Stimulated activated CD8-positive, alpha-beta memory T cell treated with anti-CD3 and anti-CD28 coated beads, Interleukin-7, amount 100 ng/mL, for 24 hours (primary cell): ENCODE measurements at places on chromosomes 16 and 17.

DNA sequence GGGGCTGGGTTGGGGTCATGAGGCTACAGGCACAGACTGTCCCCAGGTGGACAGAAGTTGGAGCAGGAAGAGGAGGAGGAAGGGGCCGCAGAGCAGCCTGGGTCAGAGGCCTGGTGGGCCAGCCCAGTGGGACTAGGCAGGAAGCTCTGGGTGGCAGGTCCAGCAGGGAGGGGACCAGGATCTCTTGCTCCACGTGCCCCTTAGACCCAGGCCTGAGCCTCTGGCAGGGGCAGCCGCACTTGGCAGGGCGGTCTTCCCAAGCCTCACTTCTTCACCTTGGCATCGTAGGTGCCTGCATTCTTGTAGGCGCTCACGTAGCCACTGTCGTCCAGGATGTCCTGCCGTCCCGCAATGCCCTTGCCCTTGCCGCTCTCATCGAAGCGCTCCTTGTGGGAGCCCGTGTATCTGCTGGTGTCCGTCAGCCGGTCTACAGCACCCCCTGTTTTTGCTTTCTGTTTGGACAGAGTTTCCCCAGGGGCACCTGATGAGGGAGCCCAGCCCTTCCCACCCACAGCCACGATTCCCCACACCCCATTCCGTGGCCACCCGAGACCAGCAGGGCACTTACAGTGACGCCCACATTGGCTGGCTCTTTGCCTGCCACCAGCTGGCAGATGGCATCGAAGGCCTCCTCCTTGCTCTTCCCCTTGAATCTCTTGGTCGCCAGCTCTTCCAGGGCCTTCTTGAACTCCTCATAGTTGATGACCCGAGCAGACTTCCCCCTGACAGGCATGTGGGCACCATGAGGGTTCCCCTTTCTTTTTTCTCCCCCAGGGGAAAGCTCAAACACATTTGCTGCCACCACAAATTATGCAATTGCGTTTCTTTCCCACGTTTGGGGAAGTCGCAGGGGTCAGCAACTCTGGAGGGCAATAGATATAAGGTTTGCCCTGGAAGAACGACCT is 3.1 kb downstream of the TPPP3 start:
- DNase-seq: no peak

DNA sequence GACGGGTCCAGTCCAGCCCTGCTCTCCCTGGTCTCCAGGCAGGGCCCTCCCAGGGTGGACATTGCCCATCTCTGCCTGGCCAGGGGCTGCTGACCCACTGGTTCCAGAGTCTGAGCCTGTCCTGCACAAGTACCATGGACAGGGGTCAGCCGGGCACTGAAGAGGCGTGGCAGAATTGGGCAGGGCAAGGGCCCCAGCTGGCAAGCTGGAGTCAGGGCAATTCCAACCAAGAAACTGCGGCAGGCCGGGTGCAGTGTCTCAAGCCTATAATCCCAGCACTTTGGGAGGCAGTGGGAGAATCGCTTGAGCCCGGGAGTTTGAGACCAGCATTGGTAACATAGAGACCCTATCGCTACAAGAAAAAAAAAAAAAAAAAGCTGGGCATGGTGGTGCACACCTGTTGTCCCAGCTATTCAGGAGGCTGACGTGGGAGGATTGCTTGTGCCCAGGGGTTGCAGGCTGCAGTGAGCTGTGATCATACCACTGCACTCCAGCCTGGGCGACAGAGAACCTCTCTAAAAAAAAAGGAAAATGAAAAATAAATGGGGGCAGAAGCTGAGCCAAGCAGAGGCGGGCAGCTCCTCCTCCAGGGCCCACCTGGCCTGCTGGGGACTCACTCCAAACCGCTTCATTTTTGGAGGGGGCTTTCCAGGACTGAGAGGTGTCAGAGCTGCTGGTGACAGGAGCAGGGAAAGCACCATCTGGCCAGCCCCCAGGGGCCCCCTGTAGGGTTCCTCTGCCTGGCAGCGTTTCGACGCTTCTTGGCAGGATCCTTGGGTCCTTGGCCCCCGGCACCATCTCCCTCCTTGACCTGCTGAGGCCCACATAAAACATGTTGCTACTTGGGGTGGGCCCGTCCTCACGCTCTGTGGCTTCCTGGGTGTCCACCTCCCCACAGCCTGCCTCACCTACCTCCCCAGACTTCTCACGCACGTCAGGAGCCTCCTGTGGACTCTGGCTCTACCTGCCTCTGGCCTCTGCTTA is 2.9 kb upstream of the MAFG start:
- no peak for DNase-seq

GRCh38 chr17:38568274-38568673 is 37.5 kb downstream of the SRCIN1 start:
- no peak for DNase-seq

GRCh38 chr16:48818257-48818656 is 208.3 kb upstream of the N4BP1 start:
- DNase-seq: no peak

GRCh38 chr17:47821424-47822391 is at the start of gene OSBPL7:
OSBPL7 (minus strand) TSS chr17:47821794; CDS start chr17:47820278, 1,516 bp downstream.
- peak; percentile 41 for DNase-seq

GRCh38 chr17:38469875-38470274 is 41.6 kb downstream of the ARHGAP23 start:
- no peak for DNase-seq

- no peak for DNase-seq
Measured at GRCh38 chr17:81870131-81870980, 781 bp downstream of the ARHGDIA start.

- no peak for DNase-seq
Measured at GRCh38 chr17:15967706-15968399, 22.9 kb downstream of the ADORA2B start.

- DNase-seq: no peak
Measured at GRCh38 chr16:24991349-24991748, 23.8 kb downstream of the ARHGAP17 start.

DNA sequence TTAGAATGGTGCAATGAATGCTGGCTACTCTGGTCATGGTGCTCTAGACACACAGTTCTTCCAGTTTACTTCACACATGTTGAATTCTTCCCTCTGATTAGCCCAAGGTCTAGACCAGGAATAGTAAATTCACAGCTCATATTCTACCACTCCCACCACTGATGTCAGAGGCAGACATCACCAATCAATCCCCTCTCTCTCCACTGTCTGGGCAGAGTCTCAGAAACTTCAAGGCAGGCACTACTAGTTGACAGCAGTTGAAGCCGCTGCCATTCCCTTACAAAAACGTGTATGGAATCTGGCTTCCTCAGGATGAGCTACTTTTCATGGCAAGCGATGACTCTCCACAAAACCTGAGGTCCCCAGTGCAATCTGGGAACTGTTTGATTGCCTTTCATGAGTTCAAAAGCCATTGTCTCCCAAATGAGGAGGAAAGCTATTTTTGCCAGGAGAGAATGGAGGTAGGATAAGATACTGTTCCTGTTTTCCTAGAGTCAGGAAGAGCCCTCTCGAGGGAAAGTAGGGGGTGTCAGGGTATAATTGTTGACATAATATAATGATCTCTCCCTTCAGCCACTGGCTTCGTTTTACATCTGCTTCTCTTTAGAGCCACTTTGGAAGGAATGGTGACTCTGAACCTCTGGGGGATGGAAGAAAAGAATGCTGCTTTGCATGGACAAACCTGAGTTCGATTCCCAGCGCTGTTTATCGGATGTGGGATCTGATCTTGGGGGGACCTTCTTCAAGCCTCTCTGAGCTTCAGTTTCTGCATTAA is 90.0 kb downstream of the FOXL1 start:
- DNase-seq: no peak

GRCh38 chr17:78826836-78827509 is 13.6 kb downstream of the USP36 start:
- no peak for DNase-seq

DNA sequence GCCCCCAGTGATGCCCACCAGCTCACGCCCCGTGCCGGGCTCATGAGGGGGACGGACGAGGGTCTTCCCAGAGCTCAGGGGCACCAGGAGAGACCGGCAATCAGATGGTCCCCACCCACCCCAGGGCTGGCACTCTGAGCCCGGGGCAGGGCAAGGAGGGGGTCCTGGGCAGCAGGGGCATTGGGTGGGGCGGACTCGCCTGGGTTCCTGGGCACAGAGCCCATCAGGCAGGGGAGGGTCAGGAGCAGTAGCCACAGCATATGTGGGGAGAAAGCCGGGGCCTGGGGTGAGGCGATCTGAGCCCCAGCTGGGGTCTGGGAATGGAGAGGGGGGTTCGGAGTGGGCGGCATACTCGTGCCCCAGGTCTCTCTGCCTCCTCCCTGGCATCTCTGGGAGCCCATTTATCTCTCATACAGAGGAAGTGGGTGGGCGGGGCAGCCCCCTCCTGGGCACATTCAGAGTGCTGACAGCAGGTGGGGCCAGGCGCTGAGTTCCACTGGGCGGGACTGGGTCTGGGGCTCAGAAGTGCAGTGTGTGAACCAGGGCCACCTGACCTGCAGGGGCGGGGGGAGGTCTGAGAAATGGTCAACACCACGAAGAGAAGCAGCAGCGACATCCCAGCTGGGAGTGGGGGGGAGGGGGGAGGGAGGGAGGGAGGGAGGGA is 20.5 kb upstream of the UBE2I start:
- DNase-seq: no peak

DNA sequence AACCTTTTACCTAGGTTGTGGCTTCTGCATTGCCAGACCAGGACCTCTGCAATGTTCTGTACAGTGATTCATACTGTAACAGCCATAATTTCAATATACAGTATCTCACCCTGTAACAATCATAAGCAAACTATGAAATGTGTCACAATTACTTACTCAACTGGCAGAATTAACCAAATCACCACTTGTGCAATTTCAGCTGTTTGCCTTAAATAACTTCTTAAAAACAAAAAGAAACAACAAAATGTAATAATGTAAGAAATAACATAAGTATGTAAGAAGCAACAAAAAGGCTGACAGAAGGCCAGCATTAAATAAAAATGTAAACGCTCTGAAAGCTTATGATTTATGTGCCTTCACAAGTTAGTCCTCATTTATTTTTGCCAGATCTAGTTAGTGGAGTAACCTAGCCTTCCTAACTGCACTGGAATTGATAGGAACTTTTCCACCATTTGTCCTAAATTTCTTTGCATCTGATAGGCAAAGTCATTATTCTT is 96.9 kb downstream of the SKAP1 start:
- DNase-seq: no peak

- no peak for DNase-seq
Measured at GRCh38 chr17:18921485-18921884, 30.5 kb upstream of the SLC5A10 start.

DNA sequence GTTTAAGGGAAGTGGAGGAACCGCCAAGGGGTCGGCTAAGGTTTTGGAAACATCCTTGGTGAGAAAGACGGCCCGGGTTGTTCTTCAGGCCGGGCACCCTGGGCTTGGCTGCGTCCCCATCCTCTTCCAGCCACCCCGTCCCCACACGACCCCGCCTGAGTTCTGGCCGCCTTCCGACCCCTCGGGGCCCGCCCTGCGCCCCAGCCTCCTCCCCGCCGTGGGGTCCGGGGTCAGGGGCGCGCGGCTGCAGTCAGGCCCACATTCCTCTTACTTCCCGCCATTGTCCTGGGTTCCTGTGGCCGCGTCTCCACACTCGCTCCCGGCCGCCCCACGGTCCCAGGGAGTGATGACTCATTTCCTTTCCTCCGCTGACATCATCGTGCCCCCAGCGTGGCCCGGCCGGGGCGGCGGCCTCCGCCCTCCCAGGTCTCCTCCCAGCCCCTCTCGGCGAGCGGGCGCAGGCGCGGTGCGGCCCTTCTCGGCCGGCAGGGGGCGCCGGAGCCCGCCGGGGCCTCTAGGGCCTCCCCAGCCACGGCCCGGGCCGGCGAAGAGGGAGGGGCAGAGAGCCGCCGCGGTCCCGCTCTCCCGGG is 59.6 kb downstream of the WSB1 start:
- peak; percentile 57 for DNase-seq

- DNase-seq: no peak
Measured at GRCh38 chr16:87930456-87930855, 5.9 kb downstream of the CA5A start.

GRCh38 chr17:32901743-32902142 is 24.8 kb upstream of the MYO1D start:
- DNase-seq: no peak

DNA sequence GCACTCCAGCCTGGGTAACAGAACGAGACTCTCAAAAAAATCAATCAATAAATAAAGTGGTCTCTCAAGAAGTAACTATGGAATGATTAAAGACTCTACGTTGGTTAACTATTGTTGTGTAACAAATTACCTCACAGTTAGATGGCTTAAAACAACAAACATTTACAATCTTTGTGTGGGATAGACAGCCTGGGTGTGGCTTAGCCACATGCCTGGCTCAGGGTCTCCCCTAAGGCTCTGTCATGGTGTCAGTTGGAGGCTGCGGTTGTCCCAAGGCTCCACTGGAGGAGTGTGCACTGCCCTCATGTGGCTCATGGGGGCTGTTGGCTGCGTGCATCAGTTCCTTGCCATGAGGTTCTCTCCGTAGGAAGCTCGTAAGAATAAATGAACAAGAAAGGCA is 294.5 kb downstream of the SNX29 start:
- DNase-seq: no peak

DNA sequence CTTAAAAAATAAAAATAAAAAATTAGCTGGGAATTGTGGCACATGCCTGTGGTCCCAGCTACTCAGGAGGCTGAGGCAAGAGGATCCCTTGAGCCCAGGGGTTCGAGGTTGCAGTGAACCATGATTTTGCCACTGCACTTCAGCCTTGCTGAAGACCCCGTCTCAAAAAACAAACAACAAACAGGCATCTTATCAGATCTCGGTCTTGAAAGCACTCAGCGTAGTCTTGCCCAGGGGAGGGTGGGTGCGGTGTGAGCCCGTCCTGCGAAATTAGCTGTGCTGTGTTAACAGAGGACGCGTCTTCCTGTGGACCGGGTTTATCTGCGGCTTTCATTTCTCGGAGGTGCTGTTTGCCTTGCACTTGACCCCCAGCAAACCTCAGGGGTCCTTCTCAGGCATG is 5.4 kb downstream of the GAA start:
- DNase-seq: no peak

DNA sequence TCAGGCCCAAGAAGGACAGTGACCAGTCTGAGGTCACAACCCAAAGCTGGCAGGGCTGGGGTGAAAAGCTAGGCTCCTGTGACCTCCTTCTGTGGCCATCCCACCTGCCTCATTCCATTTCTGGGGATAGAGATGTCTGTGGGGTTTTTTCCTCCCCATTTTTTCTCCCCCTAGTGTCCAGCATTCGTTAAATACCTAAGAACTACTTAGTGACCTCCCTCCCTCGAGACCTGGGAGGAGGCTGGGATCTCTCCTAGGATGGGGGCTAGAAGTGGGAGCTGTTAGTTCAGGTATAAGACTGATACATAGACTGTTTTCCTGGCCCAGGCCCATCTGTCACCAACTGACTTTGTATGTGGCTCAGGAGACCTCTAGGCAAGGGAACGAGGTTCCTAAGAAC is 20.5 kb upstream of the STAC2 start:
- no peak for DNase-seq

- no peak for DNase-seq
Measured at GRCh38 chr16:31528523-31529107, 915 bp downstream of the AHSP start.
